ENCODE measurements at places on chromosomes 2 and 18. TPM values are rescaled to one million over a fixed set of nuclear protein-coding genes. Genes with fewer than 3 reads are reported as not detected.

Gene RUFY4
- total RNA-seq = not detected

Gene MOGAT1
- total RNA-seq = not detected

Gene ELOA2
- not detected for total RNA-seq

Gene MAPK4
- not detected for total RNA-seq

Gene RNF125
- 2.3 TPM for total RNA-seq

Gene FECH
- total RNA-seq = 28.7 TPM

Gene ZNF519
- 6.6 TPM for total RNA-seq

Gene LONRF2
- total RNA-seq = under 0.01 TPM

Gene CHAC2
- 4.0 TPM for total RNA-seq

Gene NT5DC4
- not detected for total RNA-seq

Gene SDC1
- 20.3 TPM for total RNA-seq

Gene CNGA3
- under 0.01 TPM for total RNA-seq

Gene CRYBA2
- total RNA-seq = not detected

Gene GAREM1
- total RNA-seq = 8.1 TPM

Gene FSIP2
- 0.37 TPM for total RNA-seq

Gene METTL5
- total RNA-seq = 56.2 TPM

Gene KCNS3
- 1.1 TPM for total RNA-seq

Gene C2orf78
- not detected for total RNA-seq

Gene POU3F3
- total RNA-seq = 18.2 TPM

Gene GAREM2
- 1.5 TPM for total RNA-seq

Gene IL36RN
- total RNA-seq = not detected

Gene CCDC138
- 4.8 TPM for total RNA-seq

Gene DNAJC5G
- total RNA-seq = not detected

Gene C2orf81
- 0.98 TPM for total RNA-seq

Gene LHCGR
- total RNA-seq = not detected

Gene REG3A
- total RNA-seq = not detected
